Sigmoid colon (tissue), 7 donors: ENCODE measurements at places on chromosomes 7 and 10. TPM values are rescaled to one million over a fixed set of nuclear protein-coding genes. Genes with fewer than 3 reads are reported as not detected.

The FASTK gene
- total RNA-seq: 76.7 TPM

The ASIC3 gene
- total RNA-seq: 4.7 TPM

The CFAP70 gene
- total RNA-seq: 0.66 TPM

DNA sequence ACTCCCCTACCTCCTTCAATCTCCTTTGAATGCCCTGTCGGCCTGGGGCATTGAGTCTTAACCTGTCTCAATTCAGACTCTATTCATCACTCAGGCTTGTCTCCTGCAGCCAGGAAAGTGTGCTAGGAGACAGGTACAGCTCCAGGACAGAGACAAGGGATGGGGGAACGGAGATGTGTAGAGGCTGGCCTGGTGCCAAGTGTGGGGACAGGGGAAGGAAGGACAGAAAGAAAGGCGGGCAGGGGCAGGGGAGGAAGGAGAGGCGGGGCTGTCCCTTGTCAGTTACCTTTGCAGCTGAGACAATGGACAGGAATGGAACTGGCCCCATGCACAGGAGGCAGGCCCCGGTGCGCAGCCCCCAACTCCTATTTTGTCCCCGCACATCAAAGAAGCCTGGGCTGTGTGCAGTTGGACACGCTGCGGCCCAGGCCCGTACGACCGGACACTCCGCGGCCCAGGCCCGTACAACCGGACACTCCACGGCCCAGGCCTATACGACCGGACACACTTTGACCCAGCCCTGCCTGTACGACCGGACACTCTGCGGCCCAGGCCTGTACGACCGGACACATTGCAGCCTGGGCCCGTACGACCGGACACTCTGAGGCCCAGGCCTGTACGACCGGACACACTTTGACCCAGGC, 36.9 kb downstream of the CHST15 start:
- no peak overlapping the region for H3K27ac ChIP-seq
- no peak overlapping the region for H3K4me3 ChIP-seq
- H3K27me3 ChIP-seq: no peaks in the 10 kb centered on the region

- no peak overlapping the region for H3K4me3 ChIP-seq
- peaks cover 61% of the 10 kb centered on the region for H3K27me3 ChIP-seq
- H3K27ac ChIP-seq: no peak overlapping the region
Measured at GRCh38 chr10:25176421-25176968, 1.7 kb downstream of the GPR158 start.

GRCh38 chr7:156503196-156503595, 137.4 kb upstream of the RNF32 start:
- no peak overlapping the region for H3K4me3 ChIP-seq
- no peaks in the 10 kb centered on the region for H3K27me3 ChIP-seq
- no peak for DNase-seq
- H3K36me3 ChIP-seq: no peaks in the 10 kb centered on the region
- H3K27ac ChIP-seq: no peak overlapping the region
- no peaks in the 10 kb centered on the region for H3K4me1 ChIP-seq

DNA sequence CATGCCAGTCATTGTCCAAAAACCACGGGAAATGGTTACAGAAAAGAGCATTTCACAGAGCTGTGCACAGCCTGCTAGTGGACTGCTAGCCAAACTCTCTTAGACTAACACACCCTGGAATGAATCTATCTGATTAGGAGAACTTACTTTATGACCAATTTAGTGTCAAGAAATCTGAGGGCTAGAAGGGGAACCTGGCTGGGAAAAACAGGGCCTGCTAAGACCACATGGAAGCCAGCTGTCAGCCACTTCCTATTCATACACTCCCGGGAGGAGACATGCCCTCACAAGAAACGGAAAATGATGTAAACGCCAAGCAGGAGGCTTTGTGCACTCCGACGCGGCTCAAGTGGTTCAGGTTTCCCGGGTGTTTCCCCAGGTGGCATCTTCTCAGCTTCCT, 54.8 kb downstream of the MPP7 start:
- no peaks in the 10 kb centered on the region for H3K27me3 ChIP-seq
- H3K36me3 ChIP-seq: no peaks in the 10 kb centered on the region
- H3K4me1 ChIP-seq: no peaks in the 10 kb centered on the region
- no peak for DNase-seq
- no peak overlapping the region for H3K4me3 ChIP-seq
- H3K27ac ChIP-seq: no peak overlapping the region

DNA sequence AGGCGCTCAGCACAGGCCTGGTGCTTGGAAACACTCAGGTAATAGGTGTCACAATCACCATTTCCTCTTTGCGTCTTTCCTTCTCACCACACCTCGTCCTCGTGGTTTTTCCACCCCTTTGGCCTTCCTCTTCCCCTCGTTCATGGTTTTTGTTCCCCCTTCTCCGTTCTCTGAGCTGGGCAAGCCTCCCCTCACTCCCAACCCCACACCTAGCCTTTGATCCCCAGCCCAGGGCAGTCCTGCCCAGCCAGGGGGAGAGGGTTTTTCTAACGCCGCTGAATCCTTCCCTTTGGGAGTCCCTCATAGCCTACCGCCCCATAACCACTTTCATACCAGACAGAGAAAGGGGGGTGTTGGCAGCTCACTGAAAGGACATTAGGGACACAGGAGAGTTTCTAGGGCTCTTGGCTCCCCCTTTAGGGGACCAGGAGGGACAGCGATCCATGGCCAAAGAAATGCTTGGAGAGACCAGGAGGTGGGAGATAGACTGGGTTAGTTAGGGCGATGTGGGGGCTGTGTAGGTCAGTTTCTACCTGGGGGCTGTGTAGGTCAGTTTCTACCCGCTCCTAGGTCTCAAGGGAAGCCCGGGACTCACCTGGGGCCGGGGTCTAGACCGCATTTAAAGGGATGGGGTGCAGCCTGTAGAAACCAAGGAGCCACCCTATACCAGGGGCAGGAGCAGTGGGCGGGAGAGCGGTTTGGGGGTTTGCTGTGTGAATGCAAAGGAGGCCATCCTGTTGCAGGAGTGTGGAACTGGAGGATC, 1.4 kb downstream of the EPHB4 start:
- peaks cover 34% of the 10 kb centered on the region for H3K4me1 ChIP-seq
- peak overlapping the region; percentile 88 for H3K27ac ChIP-seq
- H3K27me3 ChIP-seq: no peaks in the 10 kb centered on the region
- peaks cover 31% of the 10 kb centered on the region for H3K36me3 ChIP-seq
- DNase-seq: no peak
- peak overlapping the region; percentile 78 for H3K4me3 ChIP-seq

GRCh38 chr7:130490311-130490791, 1.5 kb upstream of the MEST start:
- H3K27me3 ChIP-seq: peaks cover 19% of the 10 kb centered on the region
- H3K36me3 ChIP-seq: no peaks in the 10 kb centered on the region
- H3K4me1 ChIP-seq: peaks cover 33% of the 10 kb centered on the region

- H3K36me3 ChIP-seq: no peaks in the 10 kb centered on the region
- DNase-seq: no peak
- H3K4me1 ChIP-seq: no peaks in the 10 kb centered on the region
- H3K4me3 ChIP-seq: no peak overlapping the region
Measured at GRCh38 chr7:33725111-33726025, 180.0 kb upstream of the BMPER start.

DNA sequence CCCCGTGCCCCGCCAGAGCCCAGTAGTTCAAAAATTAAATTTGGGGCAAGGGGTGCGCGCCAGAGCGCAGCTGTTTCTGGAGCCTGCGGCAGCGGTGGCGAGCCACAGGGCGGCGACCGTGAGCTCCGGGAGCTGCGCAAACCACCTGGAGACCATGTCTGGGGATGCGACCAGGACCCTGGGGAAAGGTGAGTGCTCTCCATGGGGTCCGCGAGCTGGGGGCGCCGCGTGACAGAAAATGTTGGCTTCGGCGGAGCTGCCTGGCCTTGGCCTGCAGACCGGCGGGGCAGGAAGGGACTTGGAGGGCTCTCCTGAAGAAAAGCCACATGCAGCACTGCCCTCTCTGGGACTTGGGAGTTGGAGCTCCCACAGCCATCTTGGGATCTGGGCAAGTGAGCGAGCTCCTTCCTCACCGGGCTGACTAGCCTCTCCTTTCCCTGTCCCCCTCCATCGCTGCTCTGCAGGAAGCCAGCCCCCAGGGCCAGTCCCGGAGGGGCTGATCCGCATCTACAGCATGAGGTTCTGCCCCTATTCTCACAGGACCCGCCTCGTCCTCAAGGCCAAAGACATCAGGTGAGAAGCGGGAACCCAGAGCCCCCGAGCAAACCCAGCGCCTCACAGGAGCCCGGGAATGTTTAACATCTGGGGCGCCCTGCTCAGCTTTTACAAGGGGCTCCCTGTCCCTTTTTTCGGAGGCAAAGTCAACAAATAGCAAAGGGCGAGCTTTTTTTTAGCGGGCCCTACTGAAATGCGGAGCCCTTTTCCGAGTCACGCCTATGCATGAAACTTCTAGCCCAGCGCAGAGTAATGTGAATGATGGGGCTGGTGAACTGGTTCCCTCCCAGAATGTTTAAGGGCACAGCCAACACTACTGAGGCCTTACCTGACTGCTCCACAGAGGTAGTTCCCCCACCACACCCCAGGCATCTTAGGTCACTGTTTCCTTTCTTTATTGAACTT, 6.1 kb downstream of the GSTO2 start:
- DNase-seq: no peak

DNA sequence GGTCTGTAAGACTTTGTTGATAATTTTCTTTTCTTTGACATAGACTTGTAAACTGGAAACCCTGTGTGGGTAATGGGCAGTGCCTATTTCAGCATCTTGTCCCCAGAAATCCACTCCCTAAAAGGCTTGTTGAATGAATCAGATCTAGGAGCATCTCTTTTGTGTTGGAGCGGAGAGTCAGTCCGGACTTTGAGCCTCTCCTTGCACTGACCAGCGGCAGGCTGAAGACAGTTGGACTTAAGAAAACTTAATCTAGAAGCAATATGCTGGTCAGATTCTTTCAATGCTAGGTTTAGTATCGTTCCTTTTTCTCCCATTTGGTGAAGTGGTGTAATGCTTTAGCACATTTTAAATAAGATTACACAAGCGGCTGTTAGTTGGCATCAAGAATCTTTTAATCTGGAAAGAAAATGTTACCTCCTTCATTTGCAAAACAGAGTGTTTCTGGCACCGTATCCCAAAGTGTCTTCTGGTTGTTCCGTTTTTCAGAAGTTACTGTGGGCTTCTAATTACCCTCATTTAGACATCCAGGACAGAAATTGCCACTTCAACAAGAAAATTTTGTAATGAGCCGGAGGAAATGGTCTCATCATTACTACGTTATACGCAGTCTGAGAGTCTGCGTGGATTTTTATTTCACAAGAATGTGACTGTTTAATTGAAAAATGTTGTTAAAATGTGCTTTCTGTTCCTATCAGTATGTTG, 74.7 kb downstream of the CUX1 start:
- H3K4me3 ChIP-seq: no peak overlapping the region
- H3K36me3 ChIP-seq: no peaks in the 10 kb centered on the region
- no peaks in the 10 kb centered on the region for H3K27me3 ChIP-seq
- H3K4me1 ChIP-seq: peaks cover 41% of the 10 kb centered on the region
- no peak for DNase-seq
- peak overlapping the region; percentile 84 for H3K27ac ChIP-seq

- peak; percentile 78 for DNase-seq
- H3K4me1 ChIP-seq: peaks cover 23% of the 10 kb centered on the region
- H3K27me3 ChIP-seq: no peaks in the 10 kb centered on the region
- H3K4me3 ChIP-seq: peak overlapping the region; percentile 75
- no peaks in the 10 kb centered on the region for H3K36me3 ChIP-seq
Measured at GRCh38 chr7:103075337-103075918, 488 bp downstream of the ARMC10 start.

DNA sequence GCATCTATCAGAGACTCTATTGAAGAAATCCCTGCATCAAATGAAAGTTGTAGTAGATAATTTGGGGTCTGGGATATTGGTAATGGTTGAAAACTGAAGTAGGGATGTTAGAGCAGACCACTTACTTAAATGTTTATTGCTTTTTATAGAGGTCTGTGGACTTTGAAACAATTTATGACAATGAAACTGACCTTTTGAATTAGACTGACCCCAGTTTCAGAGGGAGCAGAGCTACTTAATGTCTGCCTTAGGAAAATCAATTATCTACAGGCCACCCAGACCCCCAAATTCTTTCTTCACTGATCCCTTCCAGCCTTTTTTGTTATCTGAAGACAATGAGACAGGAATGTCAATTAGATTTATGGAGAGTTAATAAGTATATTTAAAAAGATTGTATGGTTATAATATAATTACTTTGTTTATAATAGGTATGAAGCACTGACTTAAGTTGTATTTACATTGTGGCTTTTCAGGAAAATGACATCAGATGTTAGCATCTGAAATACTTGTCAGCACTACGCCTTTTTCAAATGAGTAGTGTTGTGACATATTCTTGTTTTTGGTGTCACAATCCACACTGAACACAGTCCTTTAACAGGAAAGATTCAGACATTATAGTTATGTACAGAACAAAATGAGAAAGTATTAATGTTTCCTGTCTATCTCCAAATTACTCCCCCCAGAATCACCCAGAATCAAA, 13.9 kb downstream of the MGAM2 start:
- no peaks in the 10 kb centered on the region for H3K36me3 ChIP-seq
- H3K27me3 ChIP-seq: no peaks in the 10 kb centered on the region
- DNase-seq: no peak
- no peaks in the 10 kb centered on the region for H3K4me1 ChIP-seq

DNA sequence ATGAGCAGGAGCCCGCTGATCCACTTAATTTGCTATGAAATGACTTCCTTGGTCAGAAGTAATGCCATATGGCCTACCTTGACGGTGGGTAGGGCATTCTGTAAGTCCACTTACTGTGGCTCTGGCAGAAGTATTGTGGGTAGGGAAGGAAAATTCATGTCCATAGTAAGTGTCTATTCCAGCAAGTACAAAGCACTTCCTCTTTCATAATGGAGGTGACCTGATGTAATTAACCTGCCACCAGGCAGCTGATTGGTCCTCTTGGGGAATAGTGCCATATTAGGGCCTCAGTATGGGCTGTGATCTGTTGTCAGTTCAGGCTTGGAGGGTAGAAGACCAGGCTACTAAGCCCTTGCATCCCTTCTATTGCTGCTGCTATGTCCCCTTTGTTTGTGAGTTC, 103.9 kb downstream of the SLC37A3 start:
- H3K36me3 ChIP-seq: no peaks in the 10 kb centered on the region
- H3K4me3 ChIP-seq: no peak overlapping the region
- no peaks in the 10 kb centered on the region for H3K4me1 ChIP-seq
- no peak for DNase-seq
- H3K27me3 ChIP-seq: no peaks in the 10 kb centered on the region

GRCh38 chr7:135682191-135682590, 19.9 kb downstream of the STMP1 start:
- H3K4me3 ChIP-seq: no peak overlapping the region
- H3K36me3 ChIP-seq: no peaks in the 10 kb centered on the region
- no peak for DNase-seq
